Effector memory CD4-positive, alpha-beta T cell (primary cell): ENCODE measurements at places on chromosomes 5 and 9.

DNA sequence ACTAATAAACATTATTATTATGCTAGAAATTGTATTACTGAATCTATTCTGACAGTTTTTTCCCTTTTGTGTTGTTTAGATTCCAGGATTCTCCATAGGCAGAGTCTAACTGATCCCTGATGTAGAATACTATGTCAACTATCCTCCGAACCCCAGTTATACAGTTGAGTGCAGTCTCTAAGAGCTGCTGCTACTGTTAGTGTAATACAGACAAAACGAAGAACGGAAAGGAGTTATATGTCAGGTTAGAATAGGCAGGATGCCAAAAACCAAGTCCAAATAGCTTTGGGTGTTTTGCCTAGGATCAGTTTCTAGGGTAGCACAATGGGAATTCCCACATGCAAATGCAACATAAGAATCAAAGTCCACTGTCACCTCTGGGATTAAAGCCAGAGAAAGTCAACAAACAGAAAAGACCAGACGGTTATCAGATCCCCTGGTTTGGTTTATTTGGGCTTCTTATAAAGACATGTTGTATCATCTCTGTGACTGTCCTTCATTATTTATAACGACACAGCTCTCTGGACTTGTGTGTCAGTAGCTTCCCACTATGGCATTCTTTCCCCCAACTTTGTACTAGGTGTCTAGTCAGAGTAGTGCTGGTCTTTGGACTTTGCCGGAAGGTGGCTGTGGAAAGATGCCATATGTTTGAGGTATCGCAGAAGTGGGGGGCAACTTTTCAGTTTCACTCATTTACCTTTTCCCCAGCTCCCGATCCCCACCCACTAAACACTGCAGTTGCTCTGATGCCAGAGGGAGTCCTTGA is 14.9 kb upstream of the TMEM38B start:
- no peak for DNase-seq

- no peak for DNase-seq
Observed at GRCh38 chr5:2109566-2109965, 226.8 kb upstream of the IRX4 start.

DNA sequence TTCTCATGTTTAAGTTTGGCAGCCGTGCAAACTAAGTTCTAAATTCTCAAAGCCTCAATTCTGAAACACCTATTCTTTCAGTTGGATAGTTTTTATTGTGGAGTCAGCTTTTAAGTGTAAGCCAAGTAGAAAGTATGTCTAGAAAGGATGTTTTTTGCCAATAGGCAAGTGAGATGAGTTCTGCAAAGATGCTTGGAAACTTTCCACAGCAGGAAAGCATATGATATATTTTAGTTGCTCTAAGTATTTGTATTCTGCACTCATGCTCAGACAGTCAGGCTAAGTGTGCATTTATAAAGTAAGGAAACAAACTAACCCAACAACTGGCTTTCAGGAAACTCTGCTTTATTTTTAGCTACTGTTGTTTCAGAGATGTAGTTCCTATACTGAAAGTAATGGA is 67.3 kb upstream of the CDH18 start:
- DNase-seq, result no peak

DNA sequence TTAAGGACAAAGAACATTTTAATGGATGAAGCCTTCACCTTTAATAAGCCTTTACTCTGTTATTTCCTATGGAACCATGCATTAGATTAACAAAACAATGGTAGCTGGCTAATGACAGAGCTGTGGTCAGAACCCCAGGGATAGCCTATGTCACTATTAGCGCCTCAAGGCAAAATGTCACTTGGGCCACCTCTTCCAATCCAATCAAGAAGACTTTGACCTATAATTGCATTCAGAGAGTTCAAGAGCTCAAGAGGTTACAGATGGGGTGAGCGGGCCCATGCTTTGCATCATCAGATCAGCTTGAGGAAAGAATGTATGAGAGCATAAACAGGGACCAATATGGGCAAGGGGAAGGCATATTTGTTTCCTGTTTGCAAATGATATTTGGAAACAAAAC is 425.1 kb downstream of the ARHGEF28 start:
- DNase-seq, result no peak

DNA sequence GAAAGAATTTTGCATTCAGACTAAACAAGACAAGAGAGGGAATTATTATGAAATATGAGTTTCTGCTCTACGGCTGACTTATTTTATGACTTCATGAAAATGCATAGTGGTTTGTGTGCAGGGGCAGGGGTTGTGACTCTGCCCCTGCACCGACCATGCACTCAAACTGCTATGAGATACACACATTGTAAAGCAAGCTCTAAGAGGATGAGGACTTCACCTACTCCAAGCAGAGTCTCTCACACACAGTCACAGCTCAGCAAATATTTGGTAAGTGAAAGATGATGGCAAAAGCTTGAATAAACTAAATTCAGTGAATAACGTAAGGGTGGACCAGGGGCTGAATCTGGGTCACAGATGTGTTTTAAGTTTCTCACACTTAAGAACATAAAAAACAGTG is 542.9 kb downstream of the PRELID2 start:
- no peak for DNase-seq

- DNase-seq, result no peak
Observed at GRCh38 chr9:109456811-109457210, 41.3 kb downstream of the PTPN3 start.

- DNase-seq, result no peak
Observed at GRCh38 chr9:125393426-125393825, 131.8 kb downstream of the GAPVD1 start.
